ENCODE measurements at places on chromosomes 3 and 15.

GRCh38 chr15:77180757-77181156 lies 109.8 kb upstream of the TSPAN3 start:
- no peak for ATAC-seq

- ATAC-seq = no peak
These were observed 205.9 kb downstream of the GABRG3 start for GRCh38 chr15:27176785-27177406.

DNA sequence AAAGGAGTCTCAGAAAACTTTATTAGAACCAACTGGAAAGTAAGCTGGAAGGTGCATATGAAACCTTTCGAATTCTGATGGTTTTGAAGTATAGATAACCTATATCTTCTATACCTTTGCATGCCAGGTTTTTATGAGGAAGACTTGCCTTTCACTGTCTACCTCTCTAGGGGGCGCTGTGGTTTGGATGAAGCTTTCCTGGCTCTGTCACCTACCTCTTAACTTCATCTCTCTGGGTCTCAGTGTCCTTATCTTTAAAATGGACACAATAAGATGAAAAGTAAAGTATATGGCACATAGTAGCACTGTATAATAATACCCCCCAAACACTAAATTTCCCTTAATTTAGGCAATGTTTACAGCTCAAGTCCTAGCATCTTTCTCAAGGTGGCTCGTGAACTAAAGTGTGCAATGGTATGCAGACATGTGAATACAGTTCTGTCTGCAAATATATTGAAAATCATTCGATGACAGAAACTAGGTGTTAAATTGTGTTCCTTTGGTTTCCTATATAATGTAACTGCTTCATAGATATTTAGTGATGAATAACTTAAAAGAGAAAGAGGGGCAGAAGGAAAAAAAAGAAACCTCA lies 314.3 kb downstream of the CHST2 start:
- no peak for ATAC-seq

DNA sequence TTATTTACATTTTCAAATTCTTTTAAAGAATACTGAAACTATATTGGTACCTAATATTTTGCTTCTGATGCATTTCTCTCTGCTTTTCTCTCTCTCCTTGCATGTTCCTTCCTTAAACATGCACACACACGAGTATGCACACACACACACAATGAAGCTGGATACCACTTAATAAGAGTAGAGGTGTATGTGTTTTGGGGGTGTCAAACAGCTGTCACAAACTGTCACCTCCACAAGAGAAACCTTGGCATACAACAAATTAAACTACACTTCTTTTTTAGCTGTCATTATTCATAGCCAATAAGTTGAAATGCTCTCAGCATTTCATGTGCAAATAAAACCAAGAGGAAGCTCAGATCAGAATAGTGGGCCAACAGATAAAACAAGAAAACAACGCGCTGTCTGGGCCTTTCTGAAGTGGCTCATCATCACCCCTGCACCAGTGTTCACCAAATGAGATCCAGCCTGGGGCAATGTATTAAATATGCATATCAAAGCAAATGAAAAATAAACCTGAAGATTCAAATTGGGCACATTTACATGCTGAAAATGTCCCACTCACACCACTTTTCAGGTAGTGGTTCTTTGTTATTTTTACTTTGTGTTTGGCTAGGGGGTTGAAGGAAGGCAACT lies 9.7 kb downstream of the MEIS2 start:
- ATAC-seq = no peak

DNA sequence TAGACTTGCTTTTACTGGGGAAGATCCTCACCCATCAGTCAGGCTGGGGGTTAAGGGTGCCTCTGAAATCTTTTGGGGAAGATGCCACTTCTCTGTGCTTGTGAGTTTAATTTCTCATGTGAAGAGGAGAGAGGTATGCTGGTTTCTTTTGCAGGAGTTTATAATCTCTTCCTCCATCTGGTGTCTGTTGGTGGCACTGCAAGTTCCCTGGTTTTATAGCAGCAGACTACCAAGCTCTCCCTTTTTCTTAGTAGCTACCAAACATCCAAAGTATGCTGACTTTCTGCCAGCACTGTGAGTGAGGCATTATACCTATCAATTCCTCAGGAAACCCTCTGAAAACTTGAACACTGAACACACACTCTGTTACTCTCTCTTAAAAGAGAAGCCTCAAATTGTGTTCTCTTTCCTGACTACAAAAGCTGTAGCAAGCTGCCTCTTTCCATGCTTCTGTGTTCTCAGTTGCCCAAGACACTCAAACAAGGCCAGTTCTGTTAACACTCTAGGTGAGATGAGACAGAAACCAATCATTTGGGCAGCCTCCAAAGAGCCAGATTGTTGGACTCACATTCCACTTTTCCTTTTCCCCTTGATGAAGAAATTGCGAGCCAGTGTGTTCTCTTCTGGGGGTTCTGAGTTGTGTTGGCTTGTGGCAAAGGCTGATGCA lies 299.5 kb downstream of the GAP43 start:
- ATAC-seq = no peak

GRCh38 chr15:82262422-82263026 lies at the start of the genes EFL1 and SAXO2:
EFL1 (minus strand) TSS chr15:82262734; CDS start chr15:82261778, 956 bp downstream.
SAXO2 (plus strand) TSS chr15:82262818; CDS start chr15:82262880, 62 bp downstream.
- ATAC-seq = peak; percentile 96

DNA sequence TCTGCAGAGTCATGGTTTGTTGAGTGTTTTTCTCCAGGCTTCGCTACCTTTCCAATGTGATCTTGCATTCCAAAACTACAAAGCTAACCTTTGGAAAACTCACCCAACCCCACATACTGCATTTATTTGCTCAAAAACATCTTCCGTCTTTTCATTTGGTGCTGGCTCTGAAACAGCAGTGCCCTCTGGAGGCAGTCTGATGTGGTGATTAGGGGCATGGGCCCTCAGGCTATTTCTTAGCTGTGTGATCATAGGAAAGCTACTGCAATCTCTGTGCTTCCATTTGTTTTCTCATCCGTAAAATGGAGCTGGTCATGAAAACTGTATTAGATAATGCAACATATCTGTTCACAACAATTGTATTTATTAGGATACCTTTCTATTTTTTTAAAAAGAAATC lies 47.0 kb downstream of the MTHFS start:
- ATAC-seq = no peak

DNA sequence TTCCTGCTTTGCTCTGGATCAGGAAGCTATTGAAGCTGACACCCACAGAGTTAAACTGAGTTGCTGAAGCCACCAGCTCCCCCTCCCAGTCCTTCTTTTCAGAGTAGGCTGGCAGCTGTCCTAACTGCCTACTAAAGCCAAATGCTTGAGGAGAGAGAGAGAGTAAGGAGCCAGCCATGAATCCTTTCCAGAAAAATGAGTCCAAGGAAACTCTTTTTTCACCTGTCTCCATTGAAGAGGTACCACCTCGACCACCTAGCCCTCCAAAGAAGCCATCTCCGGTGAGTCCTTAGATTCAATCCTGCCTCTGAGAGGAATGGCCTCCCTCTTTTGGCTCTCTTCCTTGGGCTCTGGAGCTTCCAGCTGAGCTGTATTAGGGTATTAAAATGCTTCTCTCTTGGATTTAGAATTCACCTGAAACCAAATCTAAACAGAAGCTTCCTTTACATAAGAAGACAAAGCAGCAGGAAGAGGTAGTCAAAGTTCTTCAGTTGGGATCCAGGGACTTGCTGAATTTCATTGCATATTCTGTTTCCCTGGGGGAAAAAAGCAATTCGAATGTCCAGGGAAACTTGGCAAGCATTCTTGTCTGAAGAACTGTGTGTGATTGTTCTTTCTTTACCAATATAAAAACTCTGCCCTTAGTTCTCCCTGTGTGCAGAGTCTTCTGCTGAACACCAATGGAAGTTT lies at the start of gene SLC15A2:
SLC15A2 (plus strand) TSS at position 101 of the 690 bp plus-strand sequence; CDS start at position 177, 76 bp downstream.
- ATAC-seq = peak; percentile 33

DNA sequence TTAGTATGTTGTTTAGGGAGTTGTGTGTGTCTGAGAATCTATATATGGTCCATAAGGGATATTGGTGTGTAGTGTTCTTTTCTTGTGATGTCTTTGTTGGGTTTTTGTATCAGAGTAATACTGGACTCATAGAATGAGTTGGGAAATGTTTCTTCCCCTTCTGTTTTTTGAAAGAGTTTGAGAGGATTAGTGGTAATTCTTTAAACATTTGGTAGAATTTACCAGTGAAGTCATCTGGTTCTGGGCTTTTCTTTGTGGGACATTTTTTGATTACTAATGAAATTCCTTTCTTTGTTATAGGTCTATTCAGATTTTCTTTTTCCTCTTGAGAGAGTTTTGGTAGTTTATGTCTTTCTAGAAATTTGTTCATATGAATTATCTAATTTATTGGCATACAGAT lies 16.9 kb downstream of the ACKR2 start:
- no peak for ATAC-seq

DNA sequence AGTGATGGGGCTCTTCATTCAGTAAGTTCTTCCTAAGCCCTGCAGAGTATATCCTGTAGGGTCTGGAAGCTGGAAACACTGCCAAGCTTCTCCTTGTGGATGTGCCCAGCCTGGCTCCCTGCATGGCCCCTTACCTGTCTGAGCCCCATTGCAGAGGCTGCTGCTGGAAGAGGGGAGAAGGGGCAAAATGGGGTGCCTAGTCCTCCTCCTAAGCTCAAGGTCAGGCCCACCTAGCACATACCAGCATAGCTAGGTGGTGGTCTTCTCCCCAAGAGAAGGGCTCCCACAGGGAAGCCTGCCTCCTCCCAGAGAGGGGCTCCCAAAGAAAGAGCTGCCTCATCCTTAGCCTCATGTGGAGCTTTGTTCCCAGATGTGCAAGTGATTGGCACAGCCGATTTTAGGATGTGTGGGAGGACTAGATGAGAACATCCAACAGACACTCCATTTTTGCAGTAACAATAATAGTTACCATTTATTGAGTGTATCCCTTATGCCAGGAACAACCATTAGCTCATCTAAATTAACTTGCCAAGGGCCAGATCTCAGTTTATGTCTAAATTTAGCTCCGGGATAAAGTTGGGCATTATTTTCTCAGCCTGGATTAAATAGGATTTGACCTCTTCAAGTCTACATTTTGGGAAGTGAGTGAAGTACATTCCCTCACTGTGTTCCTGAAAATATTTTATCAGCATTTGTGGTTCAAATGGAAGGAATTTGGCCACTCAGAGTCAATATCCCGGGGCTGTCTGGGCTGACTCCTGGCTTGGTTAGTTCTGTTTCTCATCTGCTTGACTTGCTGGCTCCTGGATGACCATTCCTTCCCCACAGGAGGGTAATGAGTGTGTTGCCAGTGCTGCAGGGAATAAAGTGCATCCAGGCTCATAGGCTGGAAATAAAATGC lies 291.1 kb upstream of the ROPN1 start:
- ATAC-seq = no peak

Data from esophagus mucosa (tissue), 1 donor.